ENCODE measurements at places on chromosomes 5 and 9.

- DNase-seq: no peak
These were observed 40.4 kb downstream of the GNAQ start for GRCh38 chr9:77991191-77991590.

DNA sequence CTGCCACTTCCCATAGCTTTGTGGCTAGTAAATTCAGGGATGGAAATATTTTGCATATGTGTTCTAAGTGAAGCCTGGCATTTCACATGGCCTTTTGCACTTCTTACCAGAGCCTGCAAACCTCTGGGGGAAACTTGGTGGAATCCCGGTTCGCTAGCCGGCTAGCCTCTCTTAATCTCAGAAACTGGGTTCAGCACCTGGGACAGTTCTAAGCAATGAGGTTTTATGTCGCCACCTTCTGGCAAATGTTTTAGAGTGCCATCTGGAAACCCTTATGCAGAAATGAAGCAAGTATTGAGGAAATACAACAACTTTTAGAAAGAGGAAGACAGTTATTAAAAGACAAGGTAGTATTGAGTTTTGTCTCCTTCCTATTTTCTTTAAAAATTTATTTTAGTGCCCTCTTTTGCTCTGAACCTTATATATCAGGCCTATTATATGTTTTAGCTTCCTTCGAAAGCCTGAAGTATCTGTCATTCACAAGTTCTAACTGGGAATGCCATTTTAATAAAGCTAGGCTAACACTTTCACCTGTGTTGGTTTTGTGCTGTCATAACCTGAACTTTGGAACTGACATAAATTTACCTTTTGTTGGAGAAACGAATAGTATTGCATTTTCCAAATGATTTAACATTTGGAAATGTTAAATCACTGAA, 963 bp upstream of the HTR1A start:
- no peak for DNase-seq

DNA sequence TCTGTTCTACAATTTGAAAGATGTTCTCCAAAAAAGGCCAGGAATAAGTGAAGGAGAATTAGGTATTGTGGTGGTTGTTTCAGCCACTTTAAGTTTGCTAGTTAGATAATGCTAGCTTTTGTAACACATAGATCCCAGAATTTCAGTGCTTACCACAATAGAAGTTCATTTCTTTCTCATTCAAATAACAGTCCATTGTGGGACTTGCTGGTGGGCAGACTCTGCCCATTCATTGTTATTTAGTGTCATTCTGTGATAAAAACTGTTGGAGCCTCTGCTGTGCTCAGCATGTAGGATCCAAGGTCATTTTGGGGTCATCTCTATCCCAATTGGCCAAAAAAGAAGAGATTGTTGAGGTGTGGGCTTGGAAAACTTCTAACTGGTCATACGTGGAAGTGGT, 106.8 kb downstream of the CCDC192 start:
- no peak for DNase-seq

DNA sequence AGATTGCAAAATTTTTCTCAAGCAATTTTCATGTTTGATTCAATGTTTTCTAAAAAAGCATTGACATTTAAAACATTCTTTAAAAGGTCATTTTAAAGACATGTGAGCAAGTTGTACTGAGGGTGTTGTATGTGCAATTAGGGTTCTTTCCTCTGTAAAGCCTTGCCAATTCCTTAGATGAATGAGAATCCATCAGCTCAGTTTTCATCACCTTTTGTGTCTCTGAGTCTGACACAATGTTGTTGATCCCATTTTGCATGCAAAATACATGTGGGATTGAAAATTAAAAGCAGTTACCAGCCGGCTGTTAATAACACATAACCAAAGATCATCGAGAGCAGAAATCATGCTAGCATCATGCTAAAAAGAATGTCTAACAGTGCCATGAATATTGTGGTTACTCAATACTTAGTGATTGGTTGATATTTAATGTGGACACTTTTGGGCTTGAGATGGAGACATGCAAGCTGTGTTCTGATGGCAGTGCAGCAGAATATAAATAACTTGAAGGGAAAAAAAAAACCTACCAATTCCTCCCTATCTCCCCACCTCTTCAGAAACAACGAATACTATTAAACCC, 57.7 kb downstream of the FGF10 start:
- no peak for DNase-seq

DNA sequence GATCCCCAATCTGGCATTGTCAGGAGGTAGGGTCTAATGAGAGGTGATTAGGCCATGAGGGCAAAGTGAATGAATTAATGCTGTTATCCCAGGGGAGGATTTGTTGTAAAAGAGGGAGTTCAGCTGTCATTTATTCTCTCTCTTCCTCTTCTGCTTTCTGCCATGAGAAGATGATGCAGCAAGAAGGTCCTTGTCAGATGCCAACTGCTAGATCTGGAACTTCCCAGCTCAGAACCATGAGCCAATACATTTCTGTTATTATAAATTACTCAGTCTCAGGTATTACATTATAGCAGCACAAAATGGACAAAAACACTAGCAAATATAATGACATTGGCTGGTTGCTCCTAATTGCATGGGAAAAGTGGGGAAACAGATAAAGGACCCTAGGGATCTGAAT, 15.6 kb upstream of the BICD2 start:
- DNase-seq: no peak

DNA sequence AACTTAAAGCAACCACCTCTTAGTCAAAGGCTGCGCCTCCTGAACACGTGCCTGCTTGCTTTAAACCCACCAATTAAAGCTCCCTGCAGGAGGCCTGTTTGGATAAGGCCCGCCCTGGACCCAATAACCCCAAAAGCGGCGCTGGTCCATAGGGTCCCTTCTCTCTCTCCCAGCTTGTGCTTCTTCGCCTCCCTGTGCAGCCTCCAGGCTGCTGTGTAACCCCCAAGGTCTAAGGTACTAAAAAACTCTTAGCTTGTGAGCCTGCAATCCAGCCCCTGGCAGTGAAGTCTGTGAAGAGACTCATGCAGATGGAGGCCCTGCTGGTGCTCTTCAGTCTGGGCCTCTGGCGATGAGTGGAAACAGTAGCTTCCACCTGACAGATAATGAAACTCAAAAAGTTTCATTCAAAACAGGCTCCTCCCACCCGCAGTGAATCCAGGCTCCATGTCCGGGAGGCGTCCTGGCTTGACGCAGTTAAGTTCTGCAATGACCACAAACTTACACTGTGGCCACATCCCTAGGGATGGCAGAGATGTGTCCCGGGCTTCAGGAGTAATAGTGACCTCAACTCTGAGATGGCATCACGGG, 97.3 kb downstream of the PRRT1B start:
- no peak for DNase-seq

- DNase-seq: no peak
These were observed 115.6 kb upstream of the IRX4 start for GRCh38 chr5:1998348-1998669.

DNA sequence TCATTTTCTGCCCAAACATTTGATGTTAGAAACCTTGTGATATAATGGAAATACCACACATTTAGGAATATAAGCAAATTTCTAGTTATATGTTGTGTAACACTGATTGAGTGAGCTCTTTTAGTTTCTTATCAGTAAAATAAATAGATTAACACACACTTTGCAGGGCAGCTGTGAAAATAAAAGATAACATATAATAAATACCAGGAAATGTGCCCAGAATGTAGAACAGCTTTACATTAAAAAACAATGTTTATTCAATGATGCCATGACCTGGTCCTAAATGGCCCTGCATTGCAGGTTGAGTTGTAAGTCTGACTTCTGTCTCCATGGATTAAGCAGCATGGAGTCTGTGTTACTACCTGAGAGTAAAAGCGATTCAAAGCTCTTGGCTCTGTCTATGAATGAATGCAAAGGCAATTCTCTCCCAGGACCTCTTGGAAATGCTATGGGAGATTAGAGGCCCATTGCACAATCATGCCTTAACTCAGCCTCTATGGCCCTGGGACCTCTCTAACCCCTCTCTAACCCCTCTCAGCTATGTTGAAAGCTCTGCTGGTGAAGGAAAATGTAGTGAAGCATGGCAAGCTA, 296.0 kb upstream of the ACTBL2 start:
- DNase-seq: no peak

GRCh38 chr5:181219262-181220177, 3.6 kb upstream of the TRIM41 start:
- DNase-seq: no peak

DNA sequence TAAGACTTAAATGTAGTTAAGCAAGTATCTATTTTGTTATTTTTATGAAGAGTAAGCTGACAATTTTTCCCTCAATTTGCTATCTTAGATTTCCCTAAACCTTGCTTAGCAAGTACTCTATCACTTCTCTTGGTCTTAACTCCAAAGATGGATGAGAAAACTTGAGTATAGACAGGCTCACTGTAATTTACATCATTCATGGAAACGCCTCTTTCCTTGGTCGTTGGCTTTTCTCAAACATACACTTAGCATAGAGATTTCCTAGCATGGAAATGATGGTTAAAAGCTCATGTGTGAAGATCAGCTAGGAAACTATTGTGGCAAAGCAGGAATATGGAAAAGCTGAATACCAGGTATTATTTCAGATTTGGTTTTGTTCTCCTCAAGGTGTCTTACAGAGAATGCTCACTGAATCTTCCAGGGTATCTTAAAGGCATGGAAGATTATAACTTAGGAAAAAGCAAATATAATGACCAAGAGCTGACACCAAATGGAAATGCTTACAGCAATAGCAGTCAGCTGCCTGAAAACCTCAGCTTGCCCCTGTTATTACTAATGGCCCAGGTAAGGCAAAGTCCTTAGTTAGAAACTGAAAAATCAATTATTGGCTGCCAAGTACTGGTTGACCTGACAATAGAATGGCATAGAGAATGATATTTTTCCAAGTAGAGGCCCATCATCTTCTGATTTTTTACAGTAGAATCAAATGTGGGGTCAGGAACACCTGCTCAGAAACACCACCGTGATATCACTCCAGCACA, 84.8 kb downstream of the SEMA5A start:
- no peak for DNase-seq

DNA sequence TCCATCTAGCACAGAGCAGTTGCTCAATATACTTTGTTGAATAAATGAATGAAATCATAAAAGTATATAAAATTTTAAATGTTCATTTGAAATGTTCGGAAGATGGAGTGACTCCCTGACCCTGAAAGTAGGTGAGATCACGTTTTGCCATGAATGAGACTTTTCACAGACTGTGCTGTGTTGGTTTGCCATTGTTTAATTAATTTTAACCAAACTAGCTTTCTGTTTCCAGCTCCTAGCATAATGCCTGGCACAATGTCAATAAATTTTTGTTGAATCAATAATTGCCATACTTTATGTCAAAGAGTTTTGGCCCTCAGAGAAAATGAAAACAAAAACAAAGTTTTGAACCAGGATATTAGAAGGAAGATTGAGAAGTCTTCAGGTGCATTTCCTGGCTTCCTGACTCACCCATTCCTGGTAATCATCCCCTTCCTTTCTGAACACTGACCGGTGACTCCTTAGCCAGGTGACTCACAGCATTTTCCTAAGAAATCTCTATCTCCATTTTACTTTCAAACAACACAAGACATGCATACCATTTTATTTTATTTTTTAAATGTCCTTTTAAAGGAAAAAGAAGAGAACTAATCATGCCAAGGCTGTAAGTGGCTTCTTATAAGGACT, 15.1 kb downstream of the SLC28A3 start:
- DNase-seq: no peak
